ENCODE measurements at places on chromosomes 1 and 21.

GRCh38 chr21:45091550-45092322 is 17.4 kb downstream of the ADARB1 start:
- DNase-seq: no peak

DNA sequence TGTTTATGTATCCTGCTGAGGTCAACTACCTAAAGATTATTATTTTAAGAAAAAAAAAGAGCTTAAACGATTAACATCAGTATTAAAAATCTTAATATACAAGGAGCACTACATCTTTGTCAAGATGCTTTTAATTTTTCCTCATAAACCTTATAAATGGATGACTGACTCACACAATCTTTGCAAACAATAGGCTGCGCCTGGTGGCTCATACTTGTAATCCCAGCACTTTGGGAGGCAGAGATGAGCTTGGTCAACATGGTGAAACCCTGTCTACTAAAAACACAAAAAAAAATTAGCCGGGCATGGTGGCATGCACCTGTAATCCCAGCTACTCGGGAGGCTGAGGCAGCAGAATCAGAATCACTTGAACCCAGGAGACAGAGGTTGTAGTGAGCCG is 1.7 kb downstream of the KHDC4 start:
- no peak for DNase-seq

- DNase-seq: no peak
Measured at GRCh38 chr21:35406635-35407034, 357.5 kb upstream of the RUNX1 start.

GRCh38 chr1:205592443-205593003 is 39.3 kb downstream of the ELK4 start:
- no peak for DNase-seq

DNA sequence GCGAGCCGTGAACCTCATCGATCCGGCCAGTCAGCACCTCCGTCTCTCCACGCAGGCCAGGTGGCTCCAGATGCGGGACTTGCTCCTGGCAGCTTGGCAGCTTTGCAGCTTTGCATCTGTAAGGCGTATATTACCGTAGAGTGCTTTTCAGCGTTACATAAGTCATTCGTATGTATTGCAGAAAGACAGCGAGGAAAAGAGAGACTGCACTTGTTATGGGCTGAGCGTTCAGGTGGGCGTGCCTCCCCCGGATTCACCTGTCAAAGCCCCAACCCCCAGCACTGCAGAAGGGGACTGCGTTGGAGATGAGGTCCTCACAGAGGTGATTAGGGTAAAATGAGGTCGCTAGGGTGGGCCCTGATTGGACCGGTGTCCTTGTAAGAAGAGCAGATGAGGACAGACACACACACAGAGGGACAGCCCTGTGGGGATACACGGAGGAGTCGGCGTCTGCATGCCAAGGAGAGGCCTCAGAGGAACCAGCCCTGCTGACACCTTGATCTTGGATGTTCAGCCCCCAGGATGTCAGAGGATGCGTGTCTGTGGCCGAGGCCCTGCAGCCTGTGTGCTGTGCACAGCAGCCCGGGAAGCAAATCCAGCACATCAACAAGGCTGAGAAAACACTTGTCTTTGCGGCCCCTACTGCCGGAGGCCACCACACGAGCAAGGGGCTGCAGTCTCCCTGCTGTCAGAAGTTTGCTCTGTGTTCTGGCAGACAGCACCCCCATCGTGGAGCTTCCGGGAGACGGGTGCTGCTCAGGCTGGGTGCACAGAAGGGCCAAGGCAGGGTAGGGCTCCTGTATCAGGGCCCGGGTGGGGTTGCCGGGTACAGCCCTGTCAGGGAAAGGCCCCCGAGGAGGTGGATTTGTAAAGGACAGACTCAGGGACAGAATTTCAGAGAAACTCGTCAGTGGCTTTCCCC is 10.9 kb upstream of the AGPAT3 start:
- no peak for DNase-seq

GRCh38 chr1:93095804-93096585 is 16.9 kb downstream of the MTF2 start:
- no peak for DNase-seq

GRCh38 chr1:246794828-246795671 is 70.8 kb downstream of the SCCPDH start:
- DNase-seq: no peak

GRCh38 chr21:33135925-33136324 is 66.0 kb downstream of the OLIG1 start:
- DNase-seq: no peak

DNA sequence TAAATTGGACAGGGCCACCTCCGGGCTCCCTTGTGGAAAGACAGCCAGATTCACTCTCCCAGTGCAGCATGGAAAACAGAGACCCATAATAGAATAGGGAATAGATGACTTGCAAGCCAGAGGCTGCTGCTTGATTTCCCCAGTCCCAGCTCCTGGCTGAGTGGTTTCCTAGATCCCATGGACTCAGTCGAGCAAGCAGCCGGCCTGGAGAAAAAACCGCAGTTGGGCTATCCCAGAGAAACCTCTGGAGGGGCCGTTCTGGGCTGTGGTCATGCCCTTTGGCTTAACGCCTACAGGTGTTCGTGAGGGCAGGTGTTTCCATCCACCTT is 61.7 kb downstream of the ELK4 start:
- DNase-seq: no peak

DNA sequence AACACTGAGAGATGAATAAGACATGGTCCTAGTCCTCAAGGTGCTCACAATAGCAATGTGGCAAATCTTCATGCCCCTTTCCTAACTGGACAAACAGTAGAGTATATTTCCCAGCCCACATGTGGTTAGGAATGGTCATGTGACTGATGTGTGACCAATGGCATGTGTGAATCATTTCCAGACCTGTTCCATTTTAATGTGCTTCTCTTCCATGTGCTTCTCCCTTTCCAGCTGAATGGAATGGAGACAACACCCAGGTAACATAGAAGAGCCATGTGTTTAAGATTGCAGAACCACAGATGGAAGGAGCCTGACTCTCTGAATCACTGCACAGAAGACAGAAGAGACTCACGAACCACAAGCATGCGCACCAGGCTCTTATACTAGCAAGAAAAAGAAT is 409.9 kb upstream of the NFIA start:
- DNase-seq: no peak

DNA sequence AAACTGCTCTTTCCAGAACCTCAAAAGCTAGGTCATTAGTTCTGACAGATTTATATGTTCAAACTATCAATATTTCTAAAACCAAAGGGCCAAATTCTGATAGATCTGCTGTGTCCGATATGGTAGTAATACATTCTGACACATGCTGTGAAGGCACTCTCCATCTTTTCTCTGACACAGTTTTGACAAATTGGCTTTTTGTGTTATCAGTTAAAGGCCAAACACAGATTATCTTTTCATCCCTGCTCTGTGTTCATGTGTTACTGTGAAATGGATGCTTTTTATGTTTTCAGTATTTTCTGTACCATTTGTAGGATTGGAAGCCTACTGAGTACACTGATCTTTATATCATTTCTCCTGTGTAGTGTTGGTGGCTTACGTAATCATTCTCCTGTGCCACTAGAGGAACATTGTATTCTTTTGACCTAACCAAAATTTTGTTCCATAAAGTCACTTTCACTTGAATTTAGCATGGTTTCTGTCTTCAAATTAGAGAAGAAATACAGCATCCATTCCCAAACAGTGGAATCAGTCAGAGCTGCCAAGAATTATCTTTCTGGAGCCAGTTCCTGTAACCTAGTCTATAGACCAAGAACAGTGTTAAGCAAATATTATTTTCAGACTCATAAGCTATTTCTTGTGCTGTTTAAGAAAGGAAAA is 137.2 kb downstream of the ADGRL2 start:
- DNase-seq: no peak

DNA sequence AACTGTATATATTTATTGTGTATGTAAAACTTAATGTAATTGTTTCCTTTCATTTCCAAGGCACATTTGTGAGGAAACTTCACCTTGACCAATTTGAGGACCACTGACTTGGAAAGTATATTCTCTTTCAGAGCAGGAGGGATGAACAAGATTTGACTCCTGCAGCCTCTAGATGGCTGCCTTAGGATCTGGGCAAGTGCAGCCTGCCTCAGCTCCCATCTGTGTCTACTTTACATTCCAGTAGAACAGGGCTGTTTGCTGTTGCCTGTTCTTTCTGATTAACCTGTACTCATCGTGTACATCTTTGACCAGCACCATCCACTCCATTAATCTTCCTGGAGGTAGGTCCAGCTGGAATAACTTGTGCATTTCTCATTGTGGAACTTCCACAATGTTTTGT is 312.8 kb downstream of the HLX start:
- no peak for DNase-seq

DNA sequence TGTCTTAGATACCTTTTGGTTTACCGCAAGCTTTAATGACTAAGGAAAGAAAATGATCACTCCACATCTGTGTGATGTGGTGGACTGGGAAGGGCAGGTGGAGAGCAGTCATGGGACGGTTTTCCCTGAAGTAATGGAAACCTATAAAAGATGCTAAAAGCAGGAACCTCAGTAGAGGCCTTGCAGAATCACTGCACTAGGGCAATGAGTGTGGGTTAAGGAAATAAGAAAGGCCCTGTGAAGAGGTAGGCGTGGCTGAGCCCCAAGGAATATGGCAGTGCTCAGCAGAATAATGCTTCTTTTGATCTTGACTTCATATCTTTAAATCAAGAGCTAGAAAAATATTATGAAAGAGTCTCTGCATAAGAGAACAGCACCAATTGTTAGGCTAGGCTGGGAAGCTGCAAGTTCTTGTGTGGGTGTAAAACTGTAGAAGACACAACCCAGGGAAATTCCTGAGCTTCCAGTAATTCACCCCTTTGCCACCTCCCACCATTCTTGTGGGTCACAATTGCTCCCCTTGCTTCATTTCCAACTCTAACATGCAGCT is 49.9 kb downstream of the CLCA4 start:
- DNase-seq: no peak

GRCh38 chr1:194644528-194644927 is 1458.1 kb upstream of the B3GALT2 start:
- no peak for DNase-seq

DNA sequence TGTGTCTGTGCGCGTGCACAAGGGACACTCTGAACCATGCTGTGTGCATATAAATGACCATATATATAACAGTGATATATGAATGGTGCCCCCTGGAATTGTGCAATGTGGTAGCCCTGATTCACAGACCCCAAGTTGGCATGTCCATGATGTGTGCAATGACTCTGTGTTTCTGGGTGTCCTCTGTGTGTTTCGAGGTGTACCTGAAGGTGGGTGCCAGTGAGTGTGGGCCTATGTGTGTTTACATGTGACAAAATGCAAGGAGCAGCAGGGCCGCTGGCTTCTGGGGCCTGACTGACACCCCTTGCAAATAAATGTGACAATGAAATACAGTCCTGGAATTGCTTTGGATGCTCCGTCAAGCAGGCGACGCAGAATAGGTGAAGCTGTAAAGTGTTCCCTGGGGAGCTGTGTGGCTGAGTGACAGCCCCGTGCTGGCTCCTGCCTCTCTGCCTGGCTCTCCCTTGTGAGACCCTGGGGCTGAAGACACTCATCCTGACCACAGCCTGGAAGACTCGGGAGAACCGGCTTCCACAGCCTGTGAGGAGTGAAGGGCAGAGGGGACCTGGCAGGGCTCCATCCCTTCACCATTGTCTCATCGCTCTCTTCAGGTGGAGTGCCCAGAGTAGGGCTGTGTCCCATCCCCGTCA is 38.2 kb upstream of the CSF3R start:
- DNase-seq: no peak

DNA sequence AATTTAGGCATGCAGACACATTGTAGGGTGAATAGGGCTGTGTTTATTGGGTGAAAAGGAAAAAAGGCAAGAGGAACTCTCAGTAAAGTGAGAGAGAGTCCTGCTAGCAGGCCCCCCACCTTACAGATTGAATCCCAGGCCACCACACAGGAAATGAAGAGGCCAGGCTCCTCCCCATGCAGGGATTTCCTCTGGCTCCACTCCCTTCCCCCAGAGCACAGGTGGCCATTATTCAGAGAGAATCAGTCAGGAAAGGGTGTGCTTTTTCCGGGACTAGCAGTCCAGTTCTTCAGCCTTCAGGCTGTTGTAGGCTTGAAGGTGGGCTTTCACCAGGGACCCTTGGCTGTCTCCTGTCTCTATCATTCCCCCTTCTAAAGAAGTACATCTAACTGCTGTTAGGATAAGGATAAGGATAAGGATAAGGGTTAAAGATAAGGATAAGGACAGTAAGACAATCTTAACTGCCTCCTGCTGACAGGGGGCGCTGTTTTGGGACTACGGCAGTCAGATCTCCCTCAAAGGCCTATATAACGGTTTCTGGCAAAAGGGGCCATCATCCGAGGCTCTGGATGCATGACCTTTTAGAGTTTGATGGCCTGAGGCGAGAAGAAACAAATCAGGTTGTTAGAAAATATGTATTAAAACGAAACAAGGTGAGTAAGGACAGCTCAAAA is 26.3 kb downstream of the ZNF648 start:
- DNase-seq: no peak

- no peak for DNase-seq
Measured at GRCh38 chr1:171872430-171872829, 31.1 kb downstream of the DNM3 start.

DNA sequence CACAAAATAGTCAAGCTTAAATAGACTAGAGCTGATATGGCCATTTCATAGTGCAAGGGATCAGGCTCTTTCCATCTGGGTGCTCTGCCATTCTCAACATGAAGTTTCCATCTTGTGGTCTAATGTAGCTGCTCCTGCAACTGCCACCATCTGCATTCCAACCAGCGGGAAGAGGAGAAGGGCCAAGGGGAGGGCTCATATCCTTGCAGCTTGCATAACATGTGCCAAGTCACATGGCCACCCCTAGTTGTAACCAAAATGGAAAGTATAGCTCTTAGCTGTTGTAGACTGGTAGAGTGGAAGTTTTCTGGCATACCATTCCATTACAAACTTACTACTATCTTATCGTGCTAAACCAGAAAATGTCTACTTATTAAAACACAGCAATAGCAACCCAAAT is 38.9 kb upstream of the IVNS1ABP start:
- DNase-seq: no peak

DNA sequence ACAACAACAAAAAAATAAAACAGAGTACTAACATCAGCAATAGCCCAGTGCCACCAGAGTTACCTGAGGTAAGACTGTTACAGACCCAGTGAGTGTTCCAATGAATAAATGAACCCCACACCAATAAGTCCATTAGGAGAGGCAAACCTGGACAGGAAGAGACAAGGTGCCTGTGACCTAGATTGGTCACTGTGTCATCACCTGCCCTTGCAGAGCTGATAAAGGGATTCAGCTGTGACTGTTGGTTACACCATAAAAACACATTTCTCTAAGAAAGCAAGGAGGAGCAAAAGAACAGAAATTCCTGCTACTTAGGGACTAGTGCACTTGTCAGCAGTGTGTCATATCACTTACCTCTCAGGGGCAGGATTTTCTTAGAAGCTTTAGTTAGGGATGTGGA is 37.5 kb downstream of the CD2 start:
- no peak for DNase-seq

- no peak for DNase-seq
Measured at GRCh38 chr1:159594625-159595405, 7.2 kb downstream of the APCS start.

GRCh38 chr1:202397256-202397655 is 48.8 kb downstream of the PPP1R12B start:
- no peak for DNase-seq

Measured in cortex of kidney (tissue), 1 donor.